ENCODE measurements at places on chromosomes 4 and X.

DNA sequence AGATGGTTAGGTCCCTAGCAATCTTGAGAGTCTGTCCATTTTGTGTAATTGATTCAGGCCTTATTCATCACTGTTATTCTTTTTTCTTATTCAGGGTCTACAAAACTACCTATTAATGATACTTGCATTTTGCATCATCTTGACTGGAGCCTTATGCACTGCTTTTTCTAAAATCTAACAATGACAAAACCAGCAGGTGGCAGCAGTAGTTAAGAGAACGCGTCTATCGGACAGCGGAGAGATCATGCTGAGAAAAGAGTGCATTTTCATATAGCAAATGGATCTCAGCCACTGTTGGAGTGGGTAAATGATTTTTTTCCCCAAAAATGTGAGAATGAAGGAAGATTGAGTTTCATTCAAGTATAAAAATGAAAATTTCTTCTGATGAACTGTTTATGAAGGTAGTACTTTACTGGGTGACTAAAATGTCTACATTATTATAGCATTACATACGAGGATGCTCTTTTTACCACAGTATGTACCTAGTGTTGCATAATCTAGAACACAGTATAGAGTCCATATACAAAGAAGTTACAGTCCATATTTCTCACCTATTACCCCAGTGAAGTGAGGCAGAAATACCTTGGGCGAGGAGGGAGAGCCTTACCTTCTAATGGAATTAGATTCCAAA is 43.2 kb downstream of the TMEM144 start:
- DNase-seq = peak; percentile 67

DNA sequence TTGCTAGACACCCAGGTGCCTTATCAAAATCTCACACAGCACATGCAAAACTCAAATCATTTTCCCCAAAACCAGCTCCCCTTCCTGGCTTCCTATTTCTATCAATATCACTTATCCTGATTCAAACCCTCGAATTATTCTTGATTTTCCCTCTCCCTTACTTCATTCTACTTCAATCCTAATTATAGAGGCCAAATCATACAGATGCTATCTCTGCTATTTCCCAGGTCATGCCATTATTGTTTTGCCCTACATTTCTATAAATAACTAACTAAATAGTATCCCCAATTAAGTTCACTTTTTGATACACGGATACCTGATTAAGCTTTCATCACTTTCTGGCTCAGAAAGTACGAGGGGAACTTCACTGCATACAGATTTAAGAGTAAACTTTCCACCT is 62.4 kb downstream of the FBXL5 start:
- no peak for DNase-seq

DNA sequence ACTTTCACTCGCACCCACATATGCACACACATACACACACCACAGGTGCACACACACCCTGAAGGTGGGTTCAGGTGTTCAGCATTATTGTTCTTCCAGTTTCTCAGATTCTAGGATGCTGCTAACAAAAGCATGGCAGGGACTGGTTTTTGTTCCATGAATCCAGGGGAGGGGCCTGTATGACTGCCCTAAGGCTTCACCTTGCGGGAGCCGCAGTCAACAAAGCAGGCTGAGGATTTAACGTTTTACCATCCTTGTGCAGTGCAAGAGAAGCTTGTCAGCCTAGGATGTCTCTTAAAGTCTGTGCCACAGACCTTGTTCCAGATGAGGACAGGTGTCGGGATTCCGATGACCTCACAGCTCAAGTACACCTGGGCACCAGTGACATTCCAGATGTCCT is 61.8 kb downstream of the POLR2B start:
- no peak for DNase-seq

DNA sequence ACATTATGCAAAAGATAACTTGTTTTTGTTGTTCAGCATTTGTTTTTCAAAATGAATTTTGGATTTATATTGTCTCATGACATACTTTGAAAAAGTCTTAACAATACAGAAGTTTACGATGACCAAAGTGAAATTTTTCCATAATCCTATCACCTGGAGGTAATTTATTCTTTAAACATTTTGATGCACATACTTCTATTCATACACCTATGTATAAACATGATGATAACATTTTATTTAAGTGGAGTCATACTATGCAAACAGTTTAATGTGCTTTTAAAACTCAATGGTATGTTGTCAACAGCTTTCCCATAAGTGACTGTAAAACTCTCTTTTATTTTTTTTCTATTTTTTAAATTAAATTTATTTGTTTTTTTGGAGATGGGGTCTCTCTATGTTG is 65.0 kb downstream of the STAG2 start:
- no peak for DNase-seq

GRCh38 chr4:110088670-110089069 is 109.7 kb downstream of the ELOVL6 start:
- DNase-seq = no peak

- no peak for DNase-seq
These were observed 62.6 kb downstream of the FRAS1 start for GRCh38 chr4:78119698-78120097.

- DNase-seq = no peak
These were observed 639 bp upstream of the PRDM5 start for GRCh38 chr4:120923207-120923522.

DNA sequence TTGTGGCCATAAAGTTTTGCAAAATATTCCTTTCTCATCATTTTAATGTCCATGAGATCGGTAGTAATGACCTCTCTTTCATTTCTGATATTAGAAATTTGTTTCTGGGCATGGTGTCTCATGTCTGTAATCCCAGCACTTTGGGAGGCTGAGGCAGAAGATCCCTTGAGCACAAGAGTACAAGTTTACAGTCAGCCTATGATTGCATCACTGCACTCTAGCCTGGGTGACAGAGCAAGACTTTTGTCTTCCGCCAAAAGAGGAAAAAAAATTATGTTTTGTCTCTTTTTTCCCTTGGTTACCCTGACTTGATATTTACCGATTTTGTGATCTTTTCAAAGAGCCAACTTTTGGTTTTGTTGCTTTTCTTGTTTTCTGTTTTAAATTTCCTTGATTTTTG is 10.8 kb upstream of the NKAP start:
- no peak for DNase-seq

GRCh38 chr4:140099983-140100382 is 54.0 kb downstream of the MAML3 start:
- DNase-seq = peak; percentile 11

Measured in nucleus accumbens (tissue), 56 donors.